Spinal cord (tissue), 10 donors: ENCODE measurements at places on chromosomes 7 and 10.

- no peaks in the 10 kb centered on the region for H3K36me3 ChIP-seq
- DNase-seq: no peak
- no peaks in the 10 kb centered on the region for H3K27me3 ChIP-seq
- H3K27ac ChIP-seq: no peak overlapping the region
Measured at GRCh38 chr10:17958049-17958448, 6.3 kb downstream of the SLC39A12 start.

DNA sequence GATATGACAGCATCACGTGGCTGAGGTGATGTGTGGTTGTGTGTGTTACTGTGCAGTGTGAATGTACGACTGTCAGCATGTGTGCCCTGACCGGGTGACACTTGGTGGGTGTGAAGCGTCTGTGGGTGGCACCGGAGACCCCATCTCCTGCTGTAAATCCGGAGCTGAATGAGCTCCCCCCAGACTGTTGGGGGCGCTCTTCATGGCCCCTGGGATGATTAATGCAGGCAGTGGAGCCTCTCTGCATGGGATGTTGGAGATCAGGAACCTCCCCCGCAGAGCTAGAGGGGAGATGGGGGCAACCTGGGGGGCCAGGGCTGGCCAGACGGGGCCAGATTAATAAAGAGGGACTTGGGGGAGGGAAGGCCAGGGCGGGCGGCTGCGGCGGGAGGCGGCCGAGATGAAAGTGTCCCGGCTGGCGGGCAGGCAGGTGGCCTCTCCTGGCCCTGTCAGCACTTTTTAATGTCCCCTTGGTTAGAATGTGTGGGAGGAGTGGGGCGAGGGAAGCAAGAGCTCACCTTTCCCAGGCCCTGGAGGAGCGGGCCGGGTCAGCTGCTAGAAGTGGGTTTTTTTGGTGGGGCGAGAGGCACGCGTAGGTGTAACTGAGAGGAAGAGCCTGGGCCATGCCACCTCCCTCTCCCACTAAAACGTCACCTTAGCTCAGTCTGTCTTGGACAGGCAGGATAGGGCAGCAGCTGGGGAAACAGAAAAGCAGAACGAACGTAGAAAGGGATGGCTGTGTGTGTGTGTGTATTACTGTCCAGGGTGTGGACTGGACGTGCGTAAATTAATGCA, 34.1 kb downstream of the HIF1AN start:
- no peaks in the 10 kb centered on the region for H3K4me1 ChIP-seq
- no peak overlapping the region for H3K4me3 ChIP-seq
- peaks cover 45% of the 10 kb centered on the region for H3K27me3 ChIP-seq
- no peak for DNase-seq
- H3K27ac ChIP-seq: no peak overlapping the region
- no peaks in the 10 kb centered on the region for H3K36me3 ChIP-seq

- H3K4me3 ChIP-seq: no peak overlapping the region
- no peak overlapping the region for H3K27ac ChIP-seq
- H3K36me3 ChIP-seq: no peaks in the 10 kb centered on the region
- no peaks in the 10 kb centered on the region for H3K27me3 ChIP-seq
Measured at GRCh38 chr7:36784991-36785940, 61.0 kb upstream of the AOAH start.

DNA sequence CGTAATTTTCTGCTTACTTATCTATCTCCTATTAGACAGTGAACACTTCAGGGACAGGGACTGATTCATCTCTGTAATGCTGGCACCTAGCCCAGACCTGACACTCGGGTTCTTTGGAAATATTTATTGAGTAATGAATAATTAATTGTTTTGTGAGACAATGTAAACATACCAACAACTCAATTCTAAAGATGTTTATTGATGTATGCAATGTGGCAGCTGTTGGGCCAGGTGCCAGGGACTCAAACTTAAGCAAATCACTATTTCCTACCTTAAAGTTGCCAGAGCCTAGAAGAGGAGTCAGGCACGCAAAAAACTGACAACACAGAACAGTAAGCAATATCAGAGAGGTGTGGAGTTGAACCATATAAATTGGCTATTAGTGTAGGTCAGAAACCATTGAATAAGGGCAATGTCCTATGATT, 63.6 kb upstream of the BMPER start:
- no peaks in the 10 kb centered on the region for H3K4me1 ChIP-seq
- H3K27ac ChIP-seq: no peak overlapping the region
- H3K4me3 ChIP-seq: no peak overlapping the region
- H3K36me3 ChIP-seq: no peaks in the 10 kb centered on the region
- DNase-seq: peak; percentile 55
- no peaks in the 10 kb centered on the region for H3K27me3 ChIP-seq

- no peak for DNase-seq
- no peak overlapping the region for H3K27ac ChIP-seq
- no peaks in the 10 kb centered on the region for H3K36me3 ChIP-seq
- no peaks in the 10 kb centered on the region for H3K4me1 ChIP-seq
- no peaks in the 10 kb centered on the region for H3K27me3 ChIP-seq
Measured at GRCh38 chr7:155122831-155123230, 52.7 kb downstream of the HTR5A start.

GRCh38 chr7:17233603-17234002, 64.8 kb upstream of the AHR start:
- H3K4me3 ChIP-seq: no peak overlapping the region
- H3K36me3 ChIP-seq: no peaks in the 10 kb centered on the region
- H3K4me1 ChIP-seq: no peaks in the 10 kb centered on the region
- no peaks in the 10 kb centered on the region for H3K27me3 ChIP-seq

DNA sequence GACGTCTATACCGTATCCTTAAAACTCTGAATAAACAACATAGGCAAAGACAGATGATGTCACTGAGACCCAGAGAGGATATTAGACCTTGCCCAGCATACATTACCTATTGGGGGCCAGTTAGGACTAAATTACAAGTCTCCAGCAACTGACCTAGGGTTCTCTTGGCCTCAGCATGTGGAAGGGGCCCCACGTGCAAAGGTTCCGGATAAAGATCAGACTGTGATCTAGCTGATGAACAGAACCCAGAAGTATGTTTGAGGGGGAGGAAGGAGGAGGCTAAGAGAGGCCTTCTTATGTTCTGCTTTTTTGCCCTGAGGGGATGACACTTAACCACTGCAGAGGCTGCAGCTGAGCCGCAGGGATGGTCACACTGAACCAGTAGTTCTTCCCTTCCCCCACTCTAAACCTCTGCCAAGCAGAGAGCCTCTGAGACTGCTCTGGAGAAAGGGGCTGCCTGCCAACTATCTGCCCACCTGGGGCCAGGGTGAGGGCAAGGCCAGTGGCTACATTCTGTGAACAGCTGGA, 24.0 kb upstream of the KMT2C start:
- H3K4me1 ChIP-seq: peaks cover 4% of the 10 kb centered on the region
- no peaks in the 10 kb centered on the region for H3K27me3 ChIP-seq
- H3K27ac ChIP-seq: no peak overlapping the region
- no peaks in the 10 kb centered on the region for H3K36me3 ChIP-seq
- DNase-seq: no peak
- H3K4me3 ChIP-seq: no peak overlapping the region

- no peaks in the 10 kb centered on the region for H3K4me1 ChIP-seq
- DNase-seq: no peak
- H3K27ac ChIP-seq: no peak overlapping the region
- H3K27me3 ChIP-seq: no peaks in the 10 kb centered on the region
Measured at GRCh38 chr10:6722616-6723004, 142.5 kb upstream of the PRKCQ start.

- no peak overlapping the region for H3K4me3 ChIP-seq
- H3K36me3 ChIP-seq: no peaks in the 10 kb centered on the region
- no peak for DNase-seq
- no peaks in the 10 kb centered on the region for H3K27me3 ChIP-seq
- no peak overlapping the region for H3K27ac ChIP-seq
Measured at GRCh38 chr7:12623885-12624498, 53.5 kb downstream of the SCIN start.

DNA sequence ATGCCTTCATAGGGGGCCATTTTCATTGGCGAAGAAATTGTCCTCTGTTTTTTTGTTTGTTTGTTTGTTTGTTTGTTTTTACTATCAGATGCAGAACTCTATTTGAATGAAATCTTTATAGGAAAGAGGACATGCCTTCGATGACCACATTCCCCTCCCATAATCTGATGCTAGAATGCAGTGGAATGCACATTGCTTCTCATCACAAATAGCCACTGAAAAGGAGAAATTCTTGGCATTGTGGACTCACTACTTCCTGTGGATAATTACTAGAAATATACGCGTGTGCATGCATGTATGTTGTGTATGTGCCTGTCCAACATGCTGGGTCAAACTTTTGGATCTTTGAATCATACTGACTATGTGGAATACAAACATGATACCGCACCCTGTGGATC, 70.5 kb upstream of the SFMBT2 start:
- H3K27me3 ChIP-seq: peaks cover 3% of the 10 kb centered on the region
- H3K27ac ChIP-seq: peak overlapping the region; percentile 1
- no peak for DNase-seq
- H3K36me3 ChIP-seq: no peaks in the 10 kb centered on the region

- no peak overlapping the region for H3K27ac ChIP-seq
- H3K4me1 ChIP-seq: peaks cover 16% of the 10 kb centered on the region
- peaks cover 3% of the 10 kb centered on the region for H3K36me3 ChIP-seq
- no peak overlapping the region for H3K4me3 ChIP-seq
Measured at GRCh38 chr7:101823596-101823995, 6.2 kb downstream of the CUX1 start.

DNA sequence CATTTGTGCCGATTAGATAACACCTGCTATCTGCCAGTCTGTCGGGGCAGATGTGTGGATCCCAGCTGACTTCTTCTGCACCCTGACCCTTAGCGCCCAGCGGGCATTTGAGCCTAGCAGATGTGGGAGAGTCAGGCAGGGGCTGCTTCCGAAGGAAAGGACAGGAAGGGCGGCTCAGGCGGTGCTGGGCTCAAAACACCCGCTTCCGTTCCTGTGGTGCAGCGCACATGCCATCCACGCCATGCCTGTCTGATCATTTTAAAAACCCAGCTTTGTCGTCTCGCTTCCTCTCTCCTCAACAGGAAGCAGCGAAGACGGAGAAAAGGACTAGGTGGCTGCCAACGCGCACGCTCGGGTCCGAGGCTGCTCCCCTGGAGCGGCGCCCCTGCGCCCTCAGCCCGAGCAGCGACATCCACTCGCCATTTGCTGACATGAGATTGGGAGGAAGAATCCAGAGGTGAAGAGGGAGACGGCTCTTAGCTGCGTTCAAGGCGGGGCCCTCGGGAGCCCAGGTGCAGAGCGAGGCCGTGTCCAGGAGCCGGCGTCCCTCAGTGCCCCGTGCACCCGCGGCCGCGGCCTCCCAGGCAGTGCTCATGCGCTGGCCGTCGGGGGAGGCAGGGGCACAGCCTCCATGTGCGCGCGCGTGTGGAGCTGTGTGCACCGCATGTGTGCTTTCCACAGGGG, 5.9 kb upstream of the BHLHA15 start:
- H3K4me3 ChIP-seq: no peak overlapping the region
- H3K4me1 ChIP-seq: peaks cover under 1% of the 10 kb centered on the region
- no peaks in the 10 kb centered on the region for H3K27me3 ChIP-seq
- peaks cover 49% of the 10 kb centered on the region for H3K36me3 ChIP-seq

- no peak overlapping the region for H3K4me3 ChIP-seq
- no peak overlapping the region for H3K27ac ChIP-seq
- no peak for DNase-seq
- H3K4me1 ChIP-seq: no peaks in the 10 kb centered on the region
Measured at GRCh38 chr7:105473163-105473562, 48.9 kb downstream of the PUS7 start.

DNA sequence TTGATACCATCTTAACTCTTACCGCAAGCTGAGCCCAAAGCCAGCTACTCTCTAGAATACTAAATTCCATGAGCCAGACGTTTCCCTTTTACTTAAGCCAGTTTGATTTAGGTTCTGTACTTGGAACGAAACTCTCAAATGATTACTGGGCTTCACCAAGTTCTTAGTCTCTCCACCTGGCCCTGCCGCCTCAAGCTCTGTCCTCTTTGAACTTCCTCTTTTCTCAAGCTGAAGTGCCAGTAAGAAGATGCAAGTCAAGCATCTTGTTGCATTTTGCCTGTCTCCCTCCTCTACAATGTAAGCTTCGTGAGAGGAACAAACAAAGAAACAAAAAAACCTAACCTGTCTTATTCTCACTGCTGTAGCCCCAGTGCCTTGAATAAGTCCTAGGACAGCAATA, 358.2 kb upstream of the NPVF start:
- no peak for DNase-seq
- no peaks in the 10 kb centered on the region for H3K36me3 ChIP-seq
- H3K4me1 ChIP-seq: no peaks in the 10 kb centered on the region
- H3K27me3 ChIP-seq: no peaks in the 10 kb centered on the region

DNA sequence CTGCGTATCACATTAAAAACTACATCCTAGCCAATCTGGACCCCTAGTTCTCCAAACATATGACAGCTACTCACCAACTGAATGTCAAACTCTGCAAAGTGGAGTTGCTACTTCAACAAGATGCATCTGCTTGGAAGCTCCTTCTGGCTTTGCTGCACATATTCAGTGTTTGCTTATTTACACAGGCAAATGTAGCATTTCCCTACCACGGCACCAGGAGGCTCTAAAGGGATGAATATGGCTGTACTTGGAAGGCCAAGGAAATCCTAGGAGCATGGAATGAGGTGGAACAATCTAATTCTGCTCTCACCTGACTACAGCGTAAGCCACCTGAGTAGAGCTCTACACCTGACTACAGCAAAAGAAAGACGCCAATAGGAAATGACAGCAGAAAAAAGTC, 39.7 kb downstream of the MTPAP start:
- no peak overlapping the region for H3K27ac ChIP-seq
- no peak for DNase-seq
- no peaks in the 10 kb centered on the region for H3K4me1 ChIP-seq
- peaks cover 13% of the 10 kb centered on the region for H3K36me3 ChIP-seq
- H3K27me3 ChIP-seq: no peaks in the 10 kb centered on the region

GRCh38 chr7:44471436-44471835, 19.0 kb downstream of the NUDCD3 start:
- DNase-seq: no peak
- H3K36me3 ChIP-seq: peaks cover 21% of the 10 kb centered on the region
- H3K4me1 ChIP-seq: peaks cover 5% of the 10 kb centered on the region
- no peak overlapping the region for H3K4me3 ChIP-seq
- H3K27me3 ChIP-seq: no peaks in the 10 kb centered on the region

DNA sequence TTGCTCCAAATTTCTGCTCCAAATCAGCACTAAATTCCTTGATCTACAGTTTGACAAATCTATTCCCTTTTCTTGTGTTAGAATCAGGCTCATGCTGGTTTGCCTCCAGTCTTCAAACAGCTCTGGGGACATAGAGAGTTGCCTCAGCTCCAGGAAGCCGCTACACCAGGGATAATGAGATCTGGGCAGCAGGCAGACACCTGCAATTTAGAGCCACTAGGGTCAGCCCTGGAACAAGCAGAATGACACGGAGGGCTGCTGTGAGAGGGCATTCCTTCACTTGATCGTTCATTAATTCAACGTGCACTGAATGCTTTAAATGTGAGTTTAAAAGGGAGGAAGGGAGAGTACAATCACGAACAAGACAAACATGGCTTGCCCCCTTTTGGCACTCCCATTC, 3.7 kb upstream of the ELMO1 start:
- no peak overlapping the region for H3K27ac ChIP-seq
- no peak overlapping the region for H3K4me3 ChIP-seq
- no peaks in the 10 kb centered on the region for H3K36me3 ChIP-seq
- peaks cover 3% of the 10 kb centered on the region for H3K27me3 ChIP-seq

GRCh38 chr7:43535031-43535451, 47.9 kb upstream of the STK17A start:
- no peaks in the 10 kb centered on the region for H3K27me3 ChIP-seq
- peaks cover 4% of the 10 kb centered on the region for H3K36me3 ChIP-seq
- peak overlapping the region; percentile 22 for H3K27ac ChIP-seq
- no peak for DNase-seq
- peaks cover 7% of the 10 kb centered on the region for H3K4me1 ChIP-seq

- DNase-seq: no peak
- H3K4me3 ChIP-seq: no peak overlapping the region
- no peaks in the 10 kb centered on the region for H3K36me3 ChIP-seq
- H3K27ac ChIP-seq: no peak overlapping the region
- peaks cover 16% of the 10 kb centered on the region for H3K4me1 ChIP-seq
- H3K27me3 ChIP-seq: no peaks in the 10 kb centered on the region
Measured at GRCh38 chr10:29698773-29699490, 64.2 kb upstream of the SVIL start.
